ENCODE measurements at places on chromosomes 7 and 10.

- DNase-seq: peak; percentile 7
These were observed 301.6 kb upstream of the HPS1 start for GRCh38 chr10:98748298-98748697.

- no peak for DNase-seq
These were observed 88.6 kb downstream of the SPAG6 start for GRCh38 chr10:22433875-22434274.

DNA sequence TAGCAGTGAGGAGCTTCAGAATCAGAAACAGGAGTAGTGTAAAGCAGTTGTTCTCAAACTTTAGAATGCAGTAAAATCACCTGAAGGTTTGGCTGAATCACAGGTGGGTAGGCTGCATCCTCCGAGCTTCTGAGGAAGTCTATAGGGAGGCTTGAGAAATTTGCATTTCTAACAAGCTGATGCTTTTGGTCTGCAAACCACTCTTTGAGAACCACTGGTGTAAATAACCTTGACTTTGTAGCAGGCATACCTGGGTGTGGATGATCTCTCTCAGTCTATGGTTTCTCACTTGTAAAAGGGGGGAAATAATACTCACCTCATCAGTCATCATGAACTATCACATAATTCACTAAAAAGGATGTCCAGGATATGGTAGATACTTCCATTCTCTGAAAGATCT lies 118.1 kb downstream of the SRI start:
- no peak for DNase-seq

- DNase-seq: no peak
These were observed 14.9 kb downstream of the HEPACAM2 start for GRCh38 chr7:93211228-93211818.

DNA sequence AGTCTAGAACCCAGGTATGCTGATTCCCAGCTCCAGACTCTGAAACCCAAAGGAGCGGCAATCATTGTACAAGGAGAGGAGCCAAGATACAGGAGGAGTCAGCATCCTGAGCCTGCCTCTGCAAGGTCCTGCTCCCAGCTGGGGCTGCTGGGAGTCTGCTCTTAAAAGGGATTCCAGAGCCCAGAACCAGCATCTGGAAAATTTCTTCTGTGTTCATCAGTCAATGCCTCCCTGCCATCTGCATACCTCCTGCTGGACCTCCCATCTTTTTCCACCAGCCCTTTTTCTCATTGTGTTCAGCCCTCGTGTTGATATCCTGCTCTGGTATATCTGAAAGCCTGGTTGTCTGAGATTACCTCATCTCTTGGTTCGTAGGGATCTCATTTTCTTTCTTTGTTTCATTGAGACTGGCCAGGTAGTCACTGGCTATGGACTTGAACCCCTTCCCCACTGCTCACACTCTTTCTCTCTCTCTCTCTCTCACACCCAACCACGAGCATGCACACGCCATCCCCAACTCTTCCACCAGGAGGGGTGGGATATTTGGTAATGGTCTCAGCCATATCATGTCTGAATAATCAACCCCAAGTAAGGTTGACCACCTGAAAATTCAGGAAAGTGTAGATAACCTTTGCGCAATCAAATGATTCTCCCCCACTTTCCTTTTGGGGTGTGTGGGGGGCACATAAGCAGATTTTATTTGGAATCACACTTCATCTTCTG lies 608.8 kb downstream of the LRMDA start:
- no peak for DNase-seq

DNA sequence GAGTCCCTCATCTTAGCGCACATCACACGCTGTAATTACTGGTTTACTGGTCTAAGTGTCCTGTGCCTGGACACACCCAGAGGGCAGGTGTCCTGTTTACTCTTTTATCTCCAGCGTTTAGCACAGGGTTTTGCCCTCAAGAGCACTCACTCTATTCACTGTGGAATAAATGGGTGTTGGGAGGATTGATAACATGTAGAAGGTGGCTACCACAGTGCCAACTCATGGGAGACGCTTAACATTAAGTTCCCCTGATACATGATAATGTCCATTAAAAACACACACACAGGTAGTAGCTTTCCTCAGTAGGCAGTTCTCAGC lies 96.1 kb upstream of the EFCAB10 start:
- no peak for DNase-seq

- no peak for DNase-seq
These were observed 102.2 kb upstream of the GATA3 start for GRCh38 chr10:7952266-7952665.

DNA sequence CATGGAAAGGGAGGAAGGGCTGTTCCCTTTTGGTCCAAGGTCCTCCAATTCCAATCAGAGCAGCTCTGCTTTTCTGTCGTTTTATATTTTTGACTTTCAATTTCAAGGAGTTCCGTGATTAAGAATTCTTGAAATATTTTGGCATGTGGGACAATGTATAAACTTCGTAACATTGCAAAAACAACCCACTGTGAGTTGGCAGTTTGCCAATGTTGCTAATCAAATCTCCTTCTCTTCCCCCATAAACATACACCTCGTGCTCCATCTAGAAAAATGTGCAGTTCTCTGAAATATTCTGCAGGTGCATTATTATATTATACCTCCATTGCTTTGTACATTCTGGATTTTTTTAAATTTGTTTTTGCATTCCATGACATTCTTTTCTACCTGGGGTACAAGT lies 49.8 kb downstream of the POU6F2 start:
- DNase-seq: no peak

GRCh38 chr10:117138838-117139580 lies 939 bp upstream of the VAX1 start:
- DNase-seq: no peak

DNA sequence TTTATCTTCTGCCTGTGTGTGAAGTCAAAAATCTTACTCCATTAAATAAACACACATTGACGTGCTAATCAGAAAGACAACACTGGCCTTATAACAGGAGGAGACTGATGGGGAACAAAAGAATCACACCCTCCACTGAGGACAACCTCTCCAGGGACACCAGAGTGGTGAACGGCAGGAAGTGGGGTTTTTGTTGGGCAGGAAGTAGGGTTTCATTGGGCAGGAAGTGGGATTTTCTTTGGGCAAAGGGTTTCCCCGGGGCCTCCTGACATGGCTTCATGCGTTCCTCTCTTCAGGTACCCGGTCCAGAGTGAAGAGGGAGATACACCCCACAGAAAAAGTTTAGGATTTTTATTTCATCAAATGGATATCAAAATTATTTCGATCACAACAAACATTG lies 30.6 kb downstream of the ADARB2 start:
- DNase-seq: no peak

GRCh38 chr7:158646766-158647474 lies 57.7 kb downstream of the NCAPG2 start:
- no peak for DNase-seq

GRCh38 chr10:127802531-127803095 lies 65.6 kb downstream of the FOXI2 start:
- DNase-seq: no peak

- DNase-seq: no peak
These were observed 101.9 kb downstream of the EVX1 start for GRCh38 chr7:27344471-27344870.

- no peak for DNase-seq
These were observed 6.3 kb downstream of the KIAA1217 start for GRCh38 chr10:24215196-24215595.

DNA sequence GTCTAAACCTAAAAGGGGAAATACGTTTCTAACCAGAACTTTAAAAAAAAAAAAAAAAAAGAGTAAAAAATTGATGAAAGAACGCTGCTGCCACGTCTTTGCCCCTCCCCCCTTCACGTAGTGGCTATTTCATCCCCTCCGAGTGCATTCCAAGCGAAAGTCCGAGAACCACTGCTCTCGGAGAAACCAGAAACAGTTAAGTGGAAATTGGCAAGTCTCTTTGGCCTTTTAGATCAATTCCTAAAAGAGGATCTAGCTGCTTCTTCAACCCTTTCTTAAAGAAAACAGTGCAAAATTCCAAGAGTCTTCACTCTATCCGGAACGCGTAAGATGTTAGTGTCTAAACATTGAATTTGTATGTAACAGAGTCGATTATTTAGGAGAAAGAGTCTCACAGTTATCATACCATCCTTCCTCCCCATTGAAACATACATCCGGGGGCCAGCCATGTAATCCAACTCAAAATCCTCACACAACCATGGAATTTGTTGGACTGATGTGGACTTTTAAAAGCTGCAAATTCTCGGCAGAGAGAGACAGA lies 1.1 kb downstream of the P4HA1 start:
- DNase-seq: no peak

- no peak for DNase-seq
These were observed 10.2 kb upstream of the ADO start for GRCh38 chr10:62794306-62794705.

DNA sequence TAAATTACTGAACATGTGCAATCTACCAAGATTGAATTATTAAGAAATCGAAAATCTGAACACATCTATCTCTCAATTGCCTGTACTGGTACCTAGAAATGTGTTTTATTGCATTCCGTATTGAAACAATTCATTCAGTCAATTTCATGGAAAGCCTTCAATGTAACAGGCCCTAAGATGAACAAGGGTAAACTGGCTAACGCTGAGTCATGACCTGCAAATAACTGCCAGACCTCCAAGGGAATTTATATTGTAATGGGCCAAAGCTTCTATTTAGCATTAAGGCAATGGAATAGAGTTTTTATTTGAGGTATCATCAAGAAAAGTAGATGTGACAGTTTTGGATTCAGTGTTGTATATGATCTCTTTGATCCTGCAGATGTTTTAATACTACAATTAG lies 49.9 kb upstream of the CD36 start:
- DNase-seq: no peak

- no peak for DNase-seq
These were observed 59.7 kb downstream of the PHTF2 start for GRCh38 chr7:77858278-77858677.

GRCh38 chr10:132392184-132392800 lies 4.7 kb upstream of the PWWP2B start:
- DNase-seq: no peak

DNA sequence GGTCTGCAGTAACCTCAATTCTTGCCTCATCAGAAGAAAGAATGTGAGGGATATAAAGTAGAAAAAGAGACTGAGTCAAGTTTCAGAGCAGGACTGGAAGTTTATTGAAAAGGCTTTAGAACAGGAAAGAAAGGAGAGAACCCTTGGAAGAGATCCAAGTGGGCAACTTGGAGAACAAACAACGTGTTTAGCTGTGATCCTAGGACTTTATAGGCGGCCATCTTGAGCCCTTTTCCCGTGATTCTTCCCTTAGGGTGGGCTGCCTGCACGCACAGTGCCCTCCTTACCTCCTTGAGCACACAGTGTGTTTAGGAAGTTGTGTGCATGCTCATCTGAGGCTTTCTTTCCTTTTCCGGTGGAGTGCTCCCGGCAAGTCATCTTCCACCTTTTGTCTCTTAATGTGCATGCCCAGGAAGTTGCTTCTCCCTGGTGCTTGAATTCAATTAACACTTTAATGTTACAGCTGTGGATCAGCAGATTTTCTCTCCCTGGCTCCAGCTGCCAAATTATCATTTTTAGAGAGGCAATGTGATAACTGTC lies 59.8 kb downstream of the ENTPD1 start:
- DNase-seq: no peak

DNA sequence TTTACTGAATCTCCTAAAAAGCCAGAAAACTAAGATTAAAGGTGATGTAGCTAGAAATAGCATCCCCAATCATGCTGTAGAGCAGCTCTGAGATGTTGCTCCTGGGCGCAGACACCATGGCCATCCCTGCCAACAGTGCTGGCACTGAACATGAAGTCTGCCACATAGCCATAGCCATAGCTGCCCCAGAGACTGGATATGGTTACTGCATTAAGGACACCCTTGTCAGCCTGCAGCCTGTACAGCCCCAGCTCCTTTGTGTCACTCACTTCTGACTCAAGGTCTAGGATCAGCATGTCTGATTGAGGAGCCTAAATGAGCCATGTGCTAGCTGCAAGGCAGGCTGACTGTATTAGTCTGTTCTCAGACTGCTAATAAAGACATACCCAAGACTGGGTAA lies 284.6 kb downstream of the RPS24 start:
- DNase-seq: no peak

GRCh38 chr10:67107670-67108069 lies 181.8 kb downstream of the LRRTM3 start:
- no peak for DNase-seq

GRCh38 chr10:11742009-11742778 lies at the start of gene ECHDC3:
ECHDC3 (plus strand) TSS chr10:11742382; CDS start chr10:11742577, 195 bp downstream.
- DNase-seq: no peak

DNA sequence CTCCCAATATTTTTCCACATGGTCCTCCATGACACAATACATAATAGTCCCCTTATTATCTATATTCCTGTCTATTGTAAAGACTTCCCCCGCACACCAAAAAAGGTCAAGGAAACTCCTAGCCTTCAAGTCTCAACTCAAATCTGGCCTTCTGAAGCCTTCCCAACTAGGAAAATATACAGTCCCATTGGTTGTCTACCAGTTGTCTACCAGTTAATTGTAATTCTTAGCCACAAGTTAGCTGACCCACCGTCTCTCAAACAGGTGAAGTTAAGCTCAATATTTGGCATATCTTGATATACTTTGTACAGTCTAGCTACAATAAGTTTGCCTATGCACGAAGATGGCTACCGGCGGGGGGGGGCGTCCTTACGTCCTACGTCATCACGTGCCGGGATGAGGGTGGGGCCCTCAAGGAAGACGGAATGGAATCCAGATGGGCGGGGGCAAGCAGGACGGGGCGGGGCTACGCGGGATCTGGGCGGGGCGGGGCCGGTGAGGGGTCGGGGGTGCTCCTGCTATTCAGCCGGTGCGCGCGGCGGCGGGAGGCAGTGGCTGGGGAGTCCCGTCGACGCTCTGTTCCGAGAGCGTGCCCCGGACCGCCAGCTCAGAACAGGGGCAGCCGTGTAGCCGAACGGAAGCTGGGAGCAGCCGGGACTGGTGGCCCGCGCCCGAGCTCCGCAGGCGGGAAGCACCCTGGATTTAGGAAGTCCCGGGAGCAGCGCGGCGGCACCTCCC lies at the start of gene AHR:
Gene AHR (plus strand): TSS at position 551 of the 738 bp plus-strand sequence. CDS start 613 bp downstream, outside the sequence.
- DNase-seq: peak; percentile 75

- DNase-seq: no peak
These were observed 58.3 kb downstream of the VCL start for GRCh38 chr10:74056050-74056818.

- no peak for DNase-seq
These were observed 340.8 kb downstream of the PHTF2 start for GRCh38 chr7:78139335-78139734.

All from NCI-H1048 (cell line).